ENCODE measurements at places on chromosomes 3 and 15. TPM values are rescaled to one million over a fixed set of nuclear protein-coding genes. Genes with fewer than 3 reads are reported as not detected.

Gene BNC1
- not detected for total RNA-seq

Gene ALDH1L1
- 0.46 TPM for total RNA-seq

Gene UPK1B
- total RNA-seq = not detected

Gene EIF4G1
- 462 TPM for total RNA-seq

Gene P2RY12
- total RNA-seq = 0.38 TPM

Gene KCNAB1
- total RNA-seq = not detected

Gene GOLGA6D
- total RNA-seq = not detected

Gene LRRIQ4
- 0.15 TPM for total RNA-seq

Gene ADAMTS9
- total RNA-seq = 0.13 TPM

Gene MUC4
- 0.51 TPM for total RNA-seq

Gene KBTBD13
- total RNA-seq = not detected

Gene STT3B
- total RNA-seq = 83.9 TPM

Gene GOLGA8N
- 0.33 TPM for total RNA-seq

Gene AGBL1
- not detected for total RNA-seq

Gene JMJD7
- total RNA-seq = 10.3 TPM

Gene INSYN1
- total RNA-seq = not detected

Gene ZNF80
- total RNA-seq = not detected

Gene CTXND1
- total RNA-seq = not detected

Gene LSAMP
- total RNA-seq = 7.2 TPM

Gene TTC21A
- 2.7 TPM for total RNA-seq

Gene SERPINI2
- total RNA-seq = 0.33 TPM

Measured in GM12878 (cell line).